Sigmoid colon (tissue), 7 donors: ENCODE measurements at places on chromosomes 2 and 18. TPM values are rescaled to one million over a fixed set of nuclear protein-coding genes. Genes with fewer than 3 reads are reported as not detected.

The TUBA3D gene
- total RNA-seq, result not detected

The B3GNT7 gene
- total RNA-seq, result 3.8 TPM

The CNTNAP5 gene
- 1.4 TPM for total RNA-seq

The UPP2 gene
- not detected for total RNA-seq

The CCDC121 gene
- 8.0 TPM for total RNA-seq

The CYP27C1 gene
- 0.71 TPM for total RNA-seq

The MARCHF4 gene
- not detected for total RNA-seq

GRCh38 chr18:50492097-50492496, 67.8 kb upstream of the MAPK4 start:
- no peak overlapping the region for H3K4me3 ChIP-seq
- DNase-seq, result no peak
- H3K36me3 ChIP-seq, result no peaks in the 10 kb centered on the region
- no peaks in the 10 kb centered on the region for H3K27me3 ChIP-seq

DNA sequence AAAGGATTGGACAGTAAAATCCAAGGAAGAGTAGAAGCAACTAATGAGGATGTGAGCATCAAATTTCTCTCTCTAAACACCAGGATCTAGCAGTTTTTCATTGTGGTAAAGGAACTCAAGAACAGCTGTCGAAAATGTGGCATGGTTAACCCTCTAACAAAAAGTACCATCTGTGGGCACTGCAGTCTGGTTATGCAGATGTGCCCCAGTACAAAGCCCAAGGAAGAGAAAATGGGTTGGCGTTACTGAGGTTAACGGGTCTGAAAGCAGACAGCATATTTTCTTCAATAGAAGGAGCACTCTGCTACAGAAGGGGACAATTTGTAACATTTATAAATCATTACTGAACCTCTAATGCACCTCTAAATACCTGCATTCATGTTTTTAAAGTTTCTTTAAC, 253.0 kb upstream of the HNRNPA3 start:
- H3K27me3 ChIP-seq, result no peaks in the 10 kb centered on the region
- H3K4me1 ChIP-seq, result peaks cover 20% of the 10 kb centered on the region
- no peak overlapping the region for H3K27ac ChIP-seq
- no peak for DNase-seq

GRCh38 chr2:150480241-150480640, 7.2 kb downstream of the RND3 start:
- peak; percentile 64 for DNase-seq
- H3K27me3 ChIP-seq, result no peaks in the 10 kb centered on the region
- H3K27ac ChIP-seq, result peak overlapping the region; percentile 76

DNA sequence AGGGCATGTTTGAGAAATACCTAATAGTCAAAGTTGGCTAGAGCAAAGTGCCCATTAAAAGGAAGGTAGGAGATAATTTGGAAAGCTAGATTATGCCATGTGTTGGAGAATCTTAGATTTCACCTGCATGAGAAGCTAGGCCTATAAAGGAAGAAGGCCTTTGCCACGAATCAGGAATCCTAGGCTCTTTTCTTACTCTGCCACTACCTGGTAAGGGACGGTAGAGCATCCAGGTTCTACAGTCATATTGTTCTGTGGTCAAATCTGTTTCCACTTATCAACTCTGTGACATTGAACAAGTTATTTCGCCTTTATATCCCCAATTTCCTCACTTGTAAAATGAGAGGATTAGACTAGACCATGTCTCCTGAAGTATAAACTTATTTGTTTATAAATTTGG, 3.6 kb upstream of the KCNJ3 start:
- H3K4me1 ChIP-seq, result peaks cover 21% of the 10 kb centered on the region
- H3K36me3 ChIP-seq, result no peaks in the 10 kb centered on the region
- H3K4me3 ChIP-seq, result no peak overlapping the region
- H3K27ac ChIP-seq, result no peak overlapping the region
- DNase-seq, result no peak

GRCh38 chr2:290090-290722, 2.3 kb upstream of the ALKAL2 start:
- H3K4me3 ChIP-seq, result peak overlapping the region; percentile 53
- H3K36me3 ChIP-seq, result no peaks in the 10 kb centered on the region
- H3K27ac ChIP-seq, result no peak overlapping the region
- peaks cover 16% of the 10 kb centered on the region for H3K27me3 ChIP-seq
- no peaks in the 10 kb centered on the region for H3K4me1 ChIP-seq
- peak; percentile 78 for DNase-seq

- peak overlapping the region; percentile 25 for H3K27ac ChIP-seq
- peak; percentile 90 for DNase-seq
- no peak overlapping the region for H3K4me3 ChIP-seq
- H3K36me3 ChIP-seq, result no peaks in the 10 kb centered on the region
Measured at GRCh38 chr2:26001743-26002351, 19.6 kb upstream of the KIF3C start.

DNA sequence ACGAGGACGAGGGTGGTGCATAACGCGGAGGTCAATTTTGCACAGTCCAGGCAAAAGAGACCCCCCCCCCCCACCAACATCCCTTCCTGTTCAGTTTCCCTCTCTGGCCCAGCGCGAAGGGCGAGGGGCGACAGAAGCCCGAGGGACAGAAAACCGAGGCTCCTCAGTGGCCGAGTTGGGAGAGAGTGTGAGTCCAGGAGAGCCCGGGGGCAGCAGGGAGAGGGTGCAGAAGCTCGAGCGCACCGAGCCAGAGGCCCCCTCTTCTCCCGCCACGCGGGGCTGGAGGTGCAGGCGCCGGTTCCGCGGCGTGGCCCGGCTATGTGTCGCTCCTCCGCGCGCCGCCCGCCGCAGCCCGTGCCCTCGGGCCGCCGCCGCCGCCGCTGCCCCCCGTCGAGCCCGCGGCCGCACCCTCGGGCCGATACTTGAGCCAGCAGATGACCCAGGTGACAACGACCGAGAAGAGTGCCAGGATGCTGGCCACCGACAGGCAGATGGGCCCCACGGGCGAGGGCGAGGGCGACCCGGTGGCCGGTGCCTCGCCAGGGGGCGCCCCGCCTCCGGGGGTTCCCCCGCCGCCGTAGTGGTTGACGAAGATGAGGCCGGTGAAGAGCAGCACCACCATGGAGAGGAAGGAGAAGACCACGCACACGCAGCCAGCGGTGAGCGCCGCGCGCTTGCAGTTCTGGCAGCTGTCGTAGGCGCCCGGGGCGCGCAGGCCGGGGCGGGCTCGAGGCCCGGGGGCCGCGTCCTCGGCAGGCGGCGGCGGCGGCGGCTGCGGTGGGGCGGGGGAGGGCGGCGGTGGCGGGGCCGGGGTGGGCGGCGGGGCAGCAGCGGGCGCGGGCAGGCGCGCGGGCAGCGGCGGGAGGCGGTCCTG, 20.2 kb upstream of the PAX3 start:
- no peaks in the 10 kb centered on the region for H3K36me3 ChIP-seq
- peak overlapping the region; percentile 42 for H3K27ac ChIP-seq
- DNase-seq, result no peak
- H3K4me3 ChIP-seq, result peak overlapping the region; percentile 27
- peaks cover 26% of the 10 kb centered on the region for H3K27me3 ChIP-seq

DNA sequence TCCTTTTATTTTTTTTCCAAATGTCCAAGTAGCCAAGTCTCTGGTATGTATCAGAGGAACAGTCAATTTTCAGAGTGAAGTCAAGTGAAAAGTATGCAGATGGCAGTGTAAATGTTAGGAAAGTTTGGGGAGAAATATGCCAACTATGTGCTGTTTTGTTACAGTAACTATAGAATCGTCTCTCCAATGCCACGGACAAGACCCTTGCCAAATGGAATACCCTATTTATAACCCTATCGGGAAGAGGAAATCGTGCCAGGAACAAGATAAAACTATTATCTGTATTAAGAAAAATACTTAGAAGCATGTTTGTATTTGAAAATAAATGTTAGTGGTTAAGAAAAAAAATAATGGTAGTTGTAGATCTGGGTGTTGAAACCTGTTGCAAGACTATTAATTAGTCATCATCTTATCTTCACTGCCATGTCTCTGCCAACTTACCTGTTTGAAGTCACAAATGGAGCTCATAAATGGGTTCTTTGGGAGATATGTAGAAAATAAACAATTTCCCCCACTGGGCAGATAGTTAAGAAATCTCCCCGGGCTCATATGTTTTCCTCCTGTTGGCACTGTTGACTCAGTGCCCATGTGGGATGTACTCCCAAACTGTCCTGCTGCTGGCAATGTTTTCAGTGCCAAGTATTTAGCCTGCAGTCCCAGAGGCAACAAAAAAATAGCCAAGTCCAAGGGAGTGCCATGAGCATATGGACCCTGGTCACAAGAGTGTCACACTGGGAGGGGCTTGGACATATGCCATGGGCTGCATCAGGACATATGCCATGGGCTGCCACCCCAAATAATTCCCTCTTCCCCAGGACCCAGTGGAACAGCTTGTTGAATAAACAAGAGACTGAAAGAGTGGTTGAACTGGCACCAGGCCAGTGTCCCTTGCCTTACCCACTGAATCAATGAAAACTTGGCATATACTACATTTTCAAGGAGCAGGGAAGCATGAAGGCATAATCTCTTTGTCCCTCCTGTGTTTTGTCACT, 366.9 kb downstream of the OSR1 start:
- H3K27ac ChIP-seq, result no peak overlapping the region
- no peaks in the 10 kb centered on the region for H3K27me3 ChIP-seq
- DNase-seq, result peak; percentile 75
- no peaks in the 10 kb centered on the region for H3K36me3 ChIP-seq
- H3K4me3 ChIP-seq, result no peak overlapping the region

- H3K27me3 ChIP-seq, result no peaks in the 10 kb centered on the region
- no peak for DNase-seq
- H3K4me3 ChIP-seq, result no peak overlapping the region
- no peaks in the 10 kb centered on the region for H3K4me1 ChIP-seq
- H3K27ac ChIP-seq, result no peak overlapping the region
- no peaks in the 10 kb centered on the region for H3K36me3 ChIP-seq
Measured at GRCh38 chr2:182504903-182505302, 78.1 kb upstream of the PDE1A start.

DNA sequence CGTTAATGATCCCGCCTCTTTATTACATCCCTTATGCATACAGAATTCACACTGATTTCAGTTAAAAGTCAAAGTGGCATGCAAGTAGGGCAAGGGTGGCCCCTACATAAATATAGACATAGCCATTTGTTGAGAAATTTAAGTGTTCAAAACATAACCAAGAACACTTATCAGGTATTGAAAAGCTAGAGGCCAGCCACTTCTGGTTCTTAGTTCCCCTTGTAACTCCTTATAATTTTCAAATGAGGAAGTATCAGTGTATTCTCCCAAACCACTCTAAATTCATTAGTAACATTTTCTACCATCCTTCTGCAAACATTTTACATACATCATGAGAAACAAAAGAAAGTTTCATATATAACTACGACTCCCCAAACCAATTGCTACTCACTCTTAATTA, 5.8 kb upstream of the ARL5A start:
- H3K27me3 ChIP-seq, result no peaks in the 10 kb centered on the region
- no peak for DNase-seq
- H3K36me3 ChIP-seq, result no peaks in the 10 kb centered on the region

DNA sequence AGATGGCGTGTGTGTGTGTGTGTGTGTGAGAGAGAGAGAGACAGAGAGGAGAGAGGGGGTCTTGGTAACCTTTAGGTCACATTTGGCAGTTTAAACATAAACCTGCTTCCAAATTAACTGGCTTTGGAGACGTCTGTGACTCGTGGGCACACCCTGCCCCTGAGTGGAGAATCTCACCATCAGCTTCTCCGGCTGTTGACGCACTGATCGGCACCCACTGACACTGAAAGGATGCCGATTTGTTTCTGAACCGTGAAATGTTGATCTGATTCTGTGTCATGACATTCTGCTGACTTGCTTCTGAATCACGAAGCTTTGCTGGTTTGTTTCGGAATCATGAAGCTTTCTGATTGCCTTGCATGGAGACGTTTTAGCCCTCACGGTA, 114.7 kb downstream of the RTP5 start:
- no peak overlapping the region for H3K4me3 ChIP-seq
- no peak overlapping the region for H3K27ac ChIP-seq
- H3K4me1 ChIP-seq, result no peaks in the 10 kb centered on the region
- peaks cover 5% of the 10 kb centered on the region for H3K27me3 ChIP-seq
- no peaks in the 10 kb centered on the region for H3K36me3 ChIP-seq
- DNase-seq, result no peak

DNA sequence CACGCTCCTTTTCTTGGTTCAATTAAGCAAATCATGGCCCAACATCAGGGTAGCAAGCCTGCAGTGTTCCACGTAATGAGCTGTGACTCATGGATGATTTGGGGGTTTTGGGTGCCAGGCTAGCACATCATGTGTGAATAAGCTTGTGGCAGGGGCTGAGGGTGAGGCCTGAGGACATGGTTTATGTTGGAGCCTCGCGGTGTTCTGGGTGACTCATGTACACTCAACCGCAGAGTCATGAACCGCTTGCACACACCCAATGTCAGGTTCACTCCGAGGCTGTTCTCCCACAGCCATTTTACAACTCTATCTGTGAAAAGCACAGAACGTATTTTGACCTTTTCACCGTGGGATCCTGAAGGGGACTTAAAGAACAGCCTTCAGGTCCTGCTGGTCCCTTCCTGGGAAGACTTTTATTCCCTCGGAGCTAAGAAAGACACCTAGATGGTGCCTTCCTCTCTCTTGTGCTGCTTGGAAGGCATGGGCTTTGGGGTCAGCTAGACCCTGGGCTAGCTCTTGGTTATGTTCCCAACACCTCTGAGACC, 139.9 kb upstream of the ZEB2 start:
- H3K4me3 ChIP-seq, result no peak overlapping the region
- no peak for DNase-seq
- H3K36me3 ChIP-seq, result no peaks in the 10 kb centered on the region

DNA sequence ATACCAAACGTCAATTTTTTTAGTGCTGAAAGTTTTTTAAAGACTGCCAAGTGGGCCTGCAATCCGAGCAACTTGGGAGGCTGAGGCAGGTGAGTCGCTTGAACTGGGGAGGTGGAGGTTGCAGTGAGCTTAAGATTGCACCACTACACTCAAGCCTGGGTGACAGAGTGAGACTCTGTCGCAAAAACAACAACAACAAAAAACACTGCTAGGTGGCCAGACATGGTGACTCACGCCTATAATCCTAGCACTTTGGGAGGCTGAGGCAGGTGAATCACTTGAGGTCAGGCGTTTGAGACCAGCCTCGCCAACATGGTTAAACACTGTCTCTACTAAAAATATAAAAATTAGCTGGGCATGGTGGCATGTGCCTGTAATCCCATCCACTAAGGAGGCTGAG, 202.8 kb upstream of the COPS8 start:
- H3K27me3 ChIP-seq, result no peaks in the 10 kb centered on the region
- H3K4me1 ChIP-seq, result peaks cover 8% of the 10 kb centered on the region
- H3K27ac ChIP-seq, result no peak overlapping the region
- H3K4me3 ChIP-seq, result no peak overlapping the region
- no peaks in the 10 kb centered on the region for H3K36me3 ChIP-seq
- DNase-seq, result no peak

- no peak overlapping the region for H3K27ac ChIP-seq
- no peaks in the 10 kb centered on the region for H3K36me3 ChIP-seq
- no peak overlapping the region for H3K4me3 ChIP-seq
- peak; percentile 35 for DNase-seq
- no peaks in the 10 kb centered on the region for H3K27me3 ChIP-seq
Measured at GRCh38 chr2:127566576-127566975, 31.1 kb downstream of the MYO7B start.
